ENCODE measurements at places on chromosomes 2 and 18. TPM values are rescaled to one million over a fixed set of nuclear protein-coding genes. Genes with fewer than 3 reads are reported as not detected.

DNA sequence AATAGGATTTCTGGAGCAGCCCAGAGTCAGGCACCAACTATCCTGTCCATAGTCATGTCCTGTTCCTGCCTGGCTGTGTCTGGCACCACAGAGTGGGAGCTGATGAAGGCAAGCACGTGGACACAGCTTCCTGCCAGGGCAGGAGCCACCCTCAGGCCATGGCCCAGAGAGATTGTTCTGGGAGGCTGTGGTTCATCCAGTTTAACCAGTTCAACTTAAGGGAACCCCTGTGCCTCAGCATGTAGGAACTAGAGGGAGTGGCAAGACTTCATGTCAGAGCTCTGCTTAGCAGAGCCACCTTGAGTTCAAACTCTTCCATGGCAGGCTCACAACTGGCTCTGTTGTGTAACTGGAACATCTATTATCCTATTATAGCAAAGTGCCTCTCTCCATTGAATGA is 73.2 kb upstream of the NCKAP5 start:
- no peak for DNase-seq

DNA sequence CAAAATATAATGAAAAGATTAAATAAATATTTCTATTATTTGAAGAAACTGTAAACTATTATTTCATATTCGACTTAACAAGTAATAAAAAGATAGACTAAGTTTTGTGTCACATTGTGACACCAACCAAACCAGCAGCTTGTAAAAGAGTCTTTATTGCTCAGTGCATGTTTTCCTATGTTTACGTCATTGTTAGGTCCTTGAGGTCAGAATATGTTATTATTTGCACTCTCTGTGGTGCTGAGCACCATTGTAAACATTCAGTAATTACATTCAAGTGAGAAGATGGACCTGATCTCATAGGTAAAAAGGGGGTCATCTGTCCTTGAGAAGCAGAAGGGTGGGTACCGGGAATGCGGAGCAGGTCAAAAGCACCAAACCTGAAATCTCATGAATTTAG is 1999.1 kb upstream of the CELF4 start:
- no peak for DNase-seq

- no peak for DNase-seq
Measured at GRCh38 chr2:121088251-121089165, 196.5 kb downstream of the TFCP2L1 start.

DNA sequence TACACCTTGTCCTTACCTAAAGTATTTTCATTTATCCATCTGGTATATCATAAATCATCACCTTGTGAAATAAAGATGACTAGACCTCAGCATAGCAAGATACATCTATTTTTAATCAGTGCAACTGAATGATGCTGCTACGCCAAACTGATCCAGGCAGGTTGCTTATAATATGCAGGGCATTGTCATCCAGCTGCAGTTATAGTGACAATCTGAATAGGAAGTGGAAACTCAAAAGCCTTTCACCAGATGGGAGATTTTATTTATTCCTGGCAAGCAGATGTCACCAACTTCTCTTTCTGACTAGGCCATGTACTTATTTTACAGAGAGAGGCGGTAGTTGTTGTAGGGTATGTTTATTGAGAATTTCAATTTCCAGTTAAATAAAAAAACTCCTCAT is 747.3 kb downstream of the ADCYAP1 start:
- no peak for DNase-seq

DNA sequence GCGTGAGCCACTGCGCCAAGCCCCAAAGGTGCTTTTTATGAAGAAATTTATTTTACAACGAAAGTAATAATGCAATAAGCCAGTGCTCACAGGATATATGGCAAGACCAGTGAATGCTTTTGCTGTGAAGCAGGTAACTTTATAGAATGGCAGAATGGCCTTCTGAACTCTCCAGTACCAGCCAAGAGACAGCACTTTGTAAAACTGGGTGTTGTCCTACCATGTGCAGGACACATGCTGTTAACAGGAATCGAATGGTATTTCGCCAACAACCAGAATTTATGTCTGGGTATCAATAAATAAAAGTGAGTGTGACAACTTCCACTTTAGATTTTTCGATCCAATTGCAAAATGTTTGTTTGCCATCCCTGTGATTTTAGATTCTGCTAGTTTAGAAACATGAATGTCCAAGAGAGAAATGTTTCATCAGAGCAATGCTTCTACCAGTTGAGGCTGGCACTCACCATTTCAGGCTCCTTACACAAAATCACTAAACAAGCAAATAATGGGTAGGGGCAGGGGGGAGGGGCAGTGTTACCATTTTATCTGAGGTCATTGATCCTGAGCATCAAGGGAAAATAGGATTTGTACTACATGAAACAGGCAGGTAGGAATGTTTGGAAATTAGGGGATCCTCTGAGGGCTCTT is 95.9 kb downstream of the ATL2 start:
- DNase-seq: no peak

DNA sequence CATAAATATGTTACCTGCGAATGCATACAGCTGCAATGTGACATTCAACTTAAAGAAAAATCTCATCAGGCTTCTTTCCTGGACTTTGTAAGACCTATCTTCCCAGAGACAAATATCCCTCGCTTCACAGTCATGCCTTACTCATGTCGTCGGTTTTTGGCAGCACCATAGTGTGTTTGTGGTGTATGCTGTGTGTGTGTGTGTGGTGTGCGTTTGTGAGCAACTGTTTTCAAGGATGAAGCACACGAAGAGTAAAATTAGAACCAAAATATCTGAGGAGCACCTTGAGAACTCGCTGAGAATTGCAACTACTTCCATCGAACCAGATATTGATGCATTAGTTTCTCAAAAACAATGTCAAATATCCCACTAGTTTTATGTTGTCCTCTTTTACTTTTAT is 56.9 kb downstream of the ASB1 start:
- DNase-seq: no peak

DNA sequence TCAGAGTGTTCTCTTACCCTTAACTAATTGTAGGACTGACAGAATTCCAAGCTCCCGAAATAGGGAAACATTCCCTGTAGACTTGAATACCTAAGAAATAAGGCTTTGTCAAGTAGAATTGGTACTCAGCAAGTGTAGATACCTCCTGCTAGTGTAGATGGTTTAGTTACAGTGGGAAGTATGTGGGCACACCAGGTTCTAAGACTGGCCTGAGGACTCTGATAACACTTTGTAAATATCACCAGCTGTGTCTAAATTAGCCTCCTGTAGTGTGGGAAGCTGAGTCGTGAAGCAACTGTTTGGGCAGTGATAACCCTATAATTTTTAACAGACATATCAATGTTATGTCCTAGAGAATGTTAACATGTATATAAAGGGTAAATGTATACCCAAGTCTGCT is 304.5 kb downstream of the SLC8A1 start:
- DNase-seq: no peak

DNA sequence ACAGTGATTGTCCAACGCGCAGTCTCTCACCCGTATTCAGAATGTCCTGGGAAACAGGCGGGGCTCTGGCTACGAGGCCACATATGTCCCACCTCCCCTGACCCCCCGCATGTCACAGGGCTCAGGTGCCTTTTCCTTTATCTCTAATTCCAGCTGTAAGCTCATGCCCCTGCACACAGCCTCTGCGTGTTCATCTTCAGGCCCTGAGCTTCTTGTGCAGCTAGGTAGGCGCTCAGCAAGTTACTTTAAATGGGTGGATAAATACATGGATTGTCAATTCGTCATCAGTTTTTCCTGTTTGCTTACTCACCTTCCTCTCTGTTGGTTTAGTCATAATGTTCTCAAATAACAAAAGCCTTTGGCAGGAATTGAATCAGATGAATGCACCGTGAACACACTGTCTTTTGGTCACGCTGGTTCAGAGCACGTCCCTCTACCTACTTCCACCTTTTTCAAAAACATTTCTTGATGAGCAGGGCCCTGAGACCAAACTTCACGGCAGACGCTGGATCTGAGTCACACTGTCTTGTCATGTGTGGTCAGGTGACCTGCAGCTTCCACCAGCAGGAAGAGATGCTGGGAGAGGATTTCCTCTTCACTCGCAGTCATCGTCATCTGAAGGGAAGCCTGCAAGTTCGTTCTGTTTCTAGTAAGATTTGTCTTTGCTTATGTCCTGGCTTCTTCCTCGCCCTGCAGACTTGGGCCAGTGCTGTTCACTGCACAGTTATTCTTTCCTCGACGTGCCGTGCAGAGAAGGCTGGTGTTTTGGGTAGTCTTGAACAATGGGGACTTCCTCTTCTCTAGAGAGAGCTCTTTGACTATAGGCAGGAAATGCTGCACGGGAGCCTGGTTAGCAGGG is 138.1 kb downstream of the PTGR3 start:
- peak; percentile 76 for DNase-seq

GRCh38 chr2:21774691-21775368 is 651.1 kb downstream of the TDRD15 start:
- DNase-seq: no peak

GRCh38 chr2:6986301-6986911 is 69.2 kb downstream of the RNF144A start:
- peak; percentile 41 for DNase-seq

DNA sequence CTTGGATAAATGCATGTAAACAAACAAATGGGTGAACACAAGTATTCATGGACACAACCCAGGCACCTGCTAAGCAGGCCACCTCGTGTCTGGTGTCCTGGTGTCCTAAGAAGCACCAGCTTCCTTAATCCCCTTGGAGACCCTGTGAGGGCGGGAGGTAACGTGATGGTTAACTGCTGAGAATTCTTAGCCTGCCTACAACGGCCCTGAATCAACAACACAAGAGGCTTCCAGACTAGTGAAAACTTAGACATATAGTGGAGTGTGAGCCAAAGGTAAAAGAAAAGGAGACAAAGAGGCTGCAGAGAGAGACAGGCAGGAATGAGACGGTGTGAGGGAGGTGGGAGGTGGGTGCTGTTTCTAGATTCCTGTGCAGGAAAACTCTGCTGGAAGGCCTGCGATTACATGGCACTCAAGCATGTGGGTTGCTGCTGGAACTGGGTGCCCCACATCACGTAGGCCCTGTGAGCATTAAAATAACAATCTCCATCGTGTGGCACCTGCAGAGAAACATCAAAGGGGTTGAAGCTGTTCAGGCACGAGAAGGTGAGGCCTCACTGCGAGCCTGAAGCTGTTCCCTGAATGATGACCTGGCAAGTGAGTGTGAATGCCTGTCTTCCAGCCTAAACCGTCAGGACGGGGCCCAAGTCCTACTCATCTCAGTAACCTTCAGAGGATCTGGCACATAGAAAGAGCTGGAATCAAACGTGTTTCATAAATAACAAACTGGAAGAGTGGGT is 64.2 kb downstream of the RPL37A start:
- DNase-seq: no peak

GRCh38 chr2:61165946-61166345 is 4.0 kb downstream of the C2orf74 start:
- no peak for DNase-seq

GRCh38 chr2:38462121-38462661 is 85.1 kb upstream of the ATL2 start:
- DNase-seq: peak; percentile 98

- no peak for DNase-seq
Measured at GRCh38 chr18:69747388-69747787, 200.3 kb downstream of the CD226 start.

- no peak for DNase-seq
Measured at GRCh38 chr2:3741396-3741795, 38.0 kb downstream of the DCDC2C start.

GRCh38 chr2:176516051-176516602 is 246.9 kb downstream of the MTX2 start:
- DNase-seq: no peak

DNA sequence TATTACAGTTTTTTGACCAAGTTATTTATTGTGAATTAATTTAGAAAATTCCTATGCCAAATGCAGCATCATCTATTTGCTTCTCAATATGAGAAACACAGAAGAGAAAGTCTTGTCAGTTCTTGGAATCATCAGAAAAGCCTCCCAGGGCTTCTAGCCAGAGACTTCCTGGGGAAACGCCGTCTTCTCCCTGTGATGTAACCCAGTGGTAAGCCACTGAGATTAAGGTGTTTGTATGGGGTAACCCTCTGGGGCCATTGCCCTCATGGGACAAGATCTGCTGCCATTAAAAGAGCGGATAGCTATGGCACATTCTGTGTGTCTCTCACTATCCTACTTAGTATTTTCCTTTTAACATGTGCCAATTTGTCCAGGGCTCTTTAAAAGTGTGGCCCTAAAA is 28.0 kb downstream of the ANKRD29 start:
- no peak for DNase-seq

DNA sequence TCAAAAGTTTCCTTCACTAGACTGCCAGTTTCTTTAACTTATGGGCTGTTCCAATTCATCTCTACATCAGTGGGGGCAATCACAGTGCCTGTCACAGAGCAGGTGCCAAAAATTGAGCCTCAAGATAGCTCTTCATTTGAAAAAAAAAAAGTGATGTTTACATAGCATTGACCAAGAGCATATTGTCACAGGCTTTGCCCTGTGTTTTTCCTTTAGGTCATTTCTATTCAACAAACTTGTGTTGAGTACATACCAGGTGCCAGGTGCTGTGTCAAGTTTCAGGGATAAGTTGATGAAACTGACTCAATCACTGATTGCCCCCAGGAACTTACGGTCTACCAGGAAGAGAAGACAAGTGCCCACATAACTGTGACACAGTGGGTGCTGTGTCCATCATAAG is 22.2 kb upstream of the NT5C1B start:
- no peak for DNase-seq

- peak; percentile 63 for DNase-seq
Measured at GRCh38 chr18:61551586-61551985, 218.4 kb downstream of the CDH20 start.

GRCh38 chr2:114294741-114295140 is 147.7 kb upstream of the DPP10 start:
- DNase-seq: no peak

GRCh38 chr18:58800582-58800981 is 64.1 kb upstream of the ZNF532 start:
- no peak for DNase-seq

- peak; percentile 96 for DNase-seq
Measured at GRCh38 chr18:24212939-24213338, 74.1 kb downstream of the CABYR start.

GRCh38 chr2:30293303-30293921 is 62.1 kb downstream of the LBH start:
- DNase-seq: peak; percentile 100

- DNase-seq: no peak
Measured at GRCh38 chr2:56195563-56195962, 11.8 kb downstream of the CCDC85A start.

DNA sequence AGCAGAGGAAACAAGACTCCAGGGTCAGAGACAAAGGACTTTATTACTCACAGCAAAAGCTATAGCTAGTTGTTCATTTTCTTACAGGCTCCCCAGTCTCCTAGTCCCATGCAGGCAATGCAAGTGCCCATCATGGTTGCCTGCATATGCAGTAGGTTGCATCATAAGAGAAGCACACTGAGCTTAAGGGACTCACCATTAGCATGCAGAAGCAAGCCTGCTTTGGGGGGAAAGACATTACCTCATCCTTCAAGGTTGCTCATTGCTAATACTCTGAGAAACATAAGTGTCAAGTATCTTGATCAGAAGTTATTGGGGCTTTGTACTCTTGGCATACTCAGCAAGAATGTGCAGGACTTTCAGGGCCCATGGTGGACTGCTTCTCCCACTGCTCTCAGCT is 114.6 kb upstream of the CCDC68 start:
- DNase-seq: no peak

Gene LRPPRC
- total RNA-seq: 66.2 TPM

Gene DPYSL5
- total RNA-seq: 9.1 TPM

Gene FSHR
- total RNA-seq: not detected

Gene UGT1A4
- not detected for total RNA-seq

Gene VPS54
- total RNA-seq: 25.6 TPM

Gene QPCT
- total RNA-seq: 21.6 TPM

Gene CNTNAP5
- not detected for total RNA-seq

Gene ANKRD23
- 5.7 TPM for total RNA-seq

Gene CPO
- total RNA-seq: not detected

Gene SEC11C
- 30.0 TPM for total RNA-seq

Gene FBXO48
- total RNA-seq: 0.43 TPM

Gene CWC22
- 24.3 TPM for total RNA-seq
